Heart left ventricle (tissue), 16 donors: ENCODE measurements at places on chromosomes 3 and 15.
A peak's percentile ranks its signal among the peaks of the same experiment; 100 is the strongest.

DNA sequence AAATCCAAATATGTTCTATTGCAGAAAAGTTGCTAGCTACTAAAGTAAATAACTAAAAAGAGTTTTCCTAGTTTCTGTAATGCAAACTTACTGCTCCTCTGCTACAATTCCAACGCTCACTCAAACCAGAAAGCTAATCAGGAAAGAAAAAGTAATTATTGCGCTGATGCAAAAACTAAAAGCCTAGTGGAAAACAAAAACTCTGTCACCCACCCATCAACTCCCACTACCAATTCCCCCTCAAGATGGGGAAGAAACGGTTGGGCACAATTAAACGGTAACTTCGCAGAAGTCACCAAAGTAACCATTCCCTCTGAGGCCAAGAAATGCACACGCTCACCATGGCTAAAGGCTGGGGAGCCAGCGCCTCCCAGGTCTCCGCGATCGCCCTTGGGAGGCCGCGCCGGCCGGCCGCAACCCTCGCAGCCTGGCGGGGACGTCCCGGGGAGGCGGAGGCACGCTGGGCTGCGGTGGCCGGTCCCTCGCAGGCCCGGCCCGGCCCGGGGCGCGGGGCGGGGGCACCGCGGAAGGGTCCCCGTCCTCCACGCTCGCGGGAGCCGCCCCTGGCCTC lies 684 bp downstream of the SLTM start:
- DNase-seq: no peak

DNA sequence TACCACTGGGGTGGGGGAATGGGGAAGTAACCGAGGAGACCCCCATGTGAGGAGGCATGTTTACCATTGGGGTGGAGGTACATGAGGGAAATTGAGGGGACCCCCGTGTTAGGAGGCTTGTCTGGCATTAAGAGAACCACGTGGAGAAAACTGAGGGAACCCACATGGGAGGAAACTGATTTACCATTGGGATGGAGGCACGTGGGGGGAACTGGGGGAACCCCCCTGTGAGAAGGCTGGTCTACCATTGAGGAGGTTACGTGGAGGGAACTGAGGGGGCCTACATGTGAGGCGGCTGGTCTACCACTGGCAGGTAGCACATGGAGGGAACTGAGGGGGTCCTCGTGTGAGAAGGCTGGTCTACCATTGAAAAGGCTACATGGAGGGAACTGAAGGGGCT lies 159.4 kb downstream of the FBLN2 start:
- DNase-seq: peak; percentile 2

GRCh38 chr15:73965094-73965757 lies 26.9 kb downstream of the STOML1 start:
- DNase-seq: no peak

DNA sequence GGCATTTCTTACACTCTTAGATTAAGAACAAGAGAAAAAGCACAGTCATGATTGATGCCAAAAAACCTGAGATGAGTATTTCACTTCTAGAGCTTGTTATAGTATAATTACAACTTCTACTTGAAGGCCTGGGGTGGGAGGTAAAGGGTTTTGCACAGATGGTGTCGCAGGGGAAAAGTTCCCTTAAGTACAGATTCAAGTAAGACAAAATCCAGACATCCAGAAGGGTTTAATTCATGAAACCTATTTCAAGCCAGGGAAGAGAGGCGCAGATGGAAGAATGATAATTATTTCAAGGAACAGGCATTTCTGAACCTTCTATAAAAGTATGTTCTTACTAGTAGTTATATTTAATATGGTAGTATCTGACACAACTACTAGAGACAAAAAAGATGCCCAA lies 70.6 kb downstream of the TM4SF4 start:
- no peak for DNase-seq

- peak; percentile 76 for DNase-seq
These were observed 44.8 kb downstream of the PDE8A start for GRCh38 chr15:85026304-85027032.

DNA sequence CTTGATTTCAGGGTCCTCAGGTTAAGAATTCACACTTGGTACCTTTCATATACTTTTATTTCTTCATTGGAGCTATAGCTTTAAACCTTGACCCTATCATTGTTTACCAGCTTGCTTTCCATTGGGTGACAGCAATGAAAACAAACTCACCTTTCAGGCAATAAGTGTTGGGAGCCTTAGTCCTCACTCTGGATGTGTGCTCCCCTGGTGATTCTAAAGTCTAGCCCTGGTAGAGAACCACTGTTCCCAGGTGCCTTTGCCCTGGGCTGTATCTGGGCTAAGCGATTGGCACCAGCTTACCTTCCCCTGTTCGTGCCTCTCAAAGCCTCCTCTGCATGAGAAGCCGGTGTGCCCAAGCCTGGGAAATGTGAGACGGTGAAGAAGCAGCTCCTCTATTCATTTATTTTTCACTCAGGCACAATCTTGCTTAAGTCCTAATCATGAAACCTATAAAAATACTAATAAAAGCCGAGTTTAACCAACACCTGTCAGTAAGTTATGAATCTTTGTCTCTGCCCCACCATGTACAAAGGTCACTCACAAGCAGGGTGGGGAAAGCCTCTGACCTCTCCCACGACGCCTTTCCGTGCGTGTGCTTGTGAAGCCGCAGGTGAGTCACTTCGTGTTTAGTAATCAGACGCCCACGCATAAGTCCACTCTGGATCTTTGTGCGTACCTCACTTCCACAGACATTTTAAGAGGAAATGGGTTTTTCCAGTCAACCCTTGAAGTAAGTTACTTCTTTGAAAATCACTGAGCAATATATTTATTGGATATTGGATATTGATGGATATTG lies 12.8 kb upstream of the ARRDC4 start:
- DNase-seq: no peak

DNA sequence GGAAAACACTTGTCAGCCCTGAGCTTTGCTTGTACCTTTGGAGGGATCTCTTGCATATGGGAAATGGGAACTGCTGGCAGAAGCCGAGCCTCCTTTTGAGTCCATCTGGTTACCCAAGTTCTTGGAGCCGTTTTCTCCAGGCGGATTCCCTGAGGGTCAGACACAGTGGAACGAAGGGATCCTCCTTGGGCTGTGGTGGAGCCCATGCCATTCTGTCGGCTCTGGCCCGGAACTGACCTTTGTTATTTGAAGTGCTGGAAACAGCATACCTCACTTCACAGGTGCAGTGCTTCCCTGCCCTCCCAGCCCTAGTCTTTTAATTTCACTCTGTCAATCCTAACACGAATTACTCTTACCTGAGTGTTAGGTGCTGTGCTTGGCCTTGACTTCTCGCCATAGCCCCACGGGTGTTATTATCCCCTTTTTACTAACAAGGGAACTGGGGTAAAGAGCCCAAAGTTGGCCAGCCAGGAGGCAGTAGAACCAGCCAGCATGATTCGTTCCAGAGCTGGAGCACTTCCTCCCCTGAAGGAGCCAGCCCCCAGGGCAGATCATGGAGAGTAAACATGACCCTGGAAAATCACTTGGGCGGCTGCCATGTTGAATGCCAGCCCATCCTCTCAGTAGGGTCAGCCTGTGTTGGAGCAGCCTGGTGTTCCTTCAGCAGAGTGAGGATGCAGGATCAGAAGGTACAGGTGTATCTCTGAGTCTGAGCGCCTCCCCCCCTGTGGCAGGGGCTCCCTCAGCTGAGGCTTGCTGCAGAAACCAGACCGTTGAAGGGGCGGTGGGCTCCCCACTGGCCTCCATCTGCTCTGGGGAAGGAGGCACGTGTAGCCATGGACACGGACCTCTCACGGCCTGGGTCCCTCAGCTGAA lies 143.2 kb downstream of the DNAJB8 start:
- peak; percentile 59 for DNase-seq

- no peak for DNase-seq
These were observed 34.2 kb upstream of the SKIL start for GRCh38 chr3:170323331-170323730.

- no peak for DNase-seq
These were observed 47.9 kb upstream of the DCLK3 start for GRCh38 chr3:36812240-36812639.

GRCh38 chr3:48402281-48402732 lies 27.6 kb downstream of the PLXNB1 start:
- no peak for DNase-seq

DNA sequence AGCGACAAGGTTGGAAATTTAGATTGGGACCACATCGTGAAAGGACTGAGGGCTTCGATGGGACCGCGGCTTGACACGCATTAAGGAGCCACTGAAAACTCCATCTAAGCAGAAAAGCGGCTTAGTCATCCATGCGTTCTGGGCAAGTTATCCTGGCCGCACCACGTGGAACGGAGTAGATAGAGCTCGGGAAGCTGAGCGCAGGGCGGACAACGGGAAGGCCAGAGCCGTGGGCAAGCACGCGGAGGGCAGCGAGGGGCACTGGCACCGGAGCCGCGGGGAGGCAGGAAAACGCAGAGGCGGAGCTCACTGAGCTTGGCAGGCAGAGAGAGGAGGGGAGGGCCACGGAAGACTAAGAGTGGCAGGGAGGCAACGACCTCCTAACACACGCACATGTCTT lies 61.3 kb upstream of the VGLL4 start:
- DNase-seq: no peak

DNA sequence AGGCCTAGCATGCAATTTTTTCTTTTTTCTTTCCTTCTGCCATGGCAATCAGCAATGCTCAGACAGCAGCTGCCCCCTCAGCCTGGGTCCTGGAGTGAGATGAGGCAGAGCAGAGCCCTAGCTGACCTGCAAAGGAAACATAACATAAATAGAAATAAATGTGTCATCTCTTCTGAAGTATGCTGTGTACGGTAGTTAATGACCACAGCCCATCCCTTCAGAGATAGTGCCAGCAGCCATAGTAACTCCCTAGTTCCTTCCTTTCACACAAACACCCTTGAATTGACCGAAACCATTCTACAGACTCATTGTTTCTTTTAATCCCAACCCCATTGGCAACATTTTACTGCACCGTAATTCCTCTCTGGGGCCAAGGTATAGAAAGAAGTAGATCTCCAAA lies 8.4 kb upstream of the CD47 start:
- no peak for DNase-seq

DNA sequence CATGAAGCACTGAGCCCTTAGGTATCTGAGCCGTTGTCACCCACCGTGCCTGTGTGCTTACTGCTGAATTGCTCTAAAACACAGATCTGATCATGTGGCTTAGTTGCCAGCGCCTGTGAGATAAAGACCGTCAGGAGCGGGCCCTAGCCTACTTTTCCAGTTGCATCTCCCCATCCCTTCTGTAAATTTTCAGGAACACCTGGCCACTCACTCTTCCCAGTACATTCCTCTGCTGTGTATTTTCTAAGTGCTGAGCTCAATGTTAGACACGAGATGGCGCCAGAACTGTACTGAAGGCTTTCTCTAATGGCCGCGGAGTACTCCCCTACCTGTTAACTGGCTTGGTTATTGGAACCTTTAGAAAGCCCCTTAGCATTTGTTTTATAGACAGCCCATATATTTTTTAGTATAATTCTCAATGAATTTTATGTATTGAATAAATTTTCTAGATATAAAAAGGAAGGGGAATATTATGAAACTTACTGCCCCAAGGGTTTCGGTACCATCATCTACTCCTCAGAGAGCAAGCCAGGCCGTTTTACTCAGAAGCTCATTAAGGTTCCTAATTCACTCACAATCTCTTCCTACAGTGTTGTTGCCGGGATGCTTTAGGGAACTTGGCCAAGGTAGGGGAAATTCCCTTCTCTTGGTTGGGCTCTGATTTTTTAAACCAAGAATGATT lies 16.7 kb upstream of the WNT7A start:
- no peak for DNase-seq

GRCh38 chr3:156356537-156357363 lies 198.2 kb downstream of the SSR3 start:
- DNase-seq: no peak

DNA sequence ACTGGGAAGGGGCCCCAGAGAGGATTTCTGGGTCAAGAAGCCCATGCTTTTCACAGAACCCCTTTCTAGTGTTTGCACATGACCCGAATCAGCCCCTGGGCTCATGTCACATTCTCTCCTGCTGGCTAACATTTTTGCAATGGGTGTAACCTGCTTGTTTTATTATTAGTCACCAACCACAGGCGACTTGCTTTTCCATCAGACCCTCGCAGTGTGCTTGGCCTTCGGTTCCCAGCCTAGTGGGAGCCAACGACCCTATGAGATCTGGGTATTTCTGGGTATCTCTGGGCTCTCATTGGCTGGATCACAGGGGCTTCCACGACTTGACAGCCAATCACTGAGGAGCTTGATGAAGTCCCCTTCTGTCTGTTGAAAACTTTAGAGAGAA lies 11.0 kb upstream of the FBLN2 start:
- DNase-seq: no peak

GRCh38 chr3:46299608-46300460 lies 54.1 kb upstream of the CCR2 start:
- no peak for DNase-seq

DNA sequence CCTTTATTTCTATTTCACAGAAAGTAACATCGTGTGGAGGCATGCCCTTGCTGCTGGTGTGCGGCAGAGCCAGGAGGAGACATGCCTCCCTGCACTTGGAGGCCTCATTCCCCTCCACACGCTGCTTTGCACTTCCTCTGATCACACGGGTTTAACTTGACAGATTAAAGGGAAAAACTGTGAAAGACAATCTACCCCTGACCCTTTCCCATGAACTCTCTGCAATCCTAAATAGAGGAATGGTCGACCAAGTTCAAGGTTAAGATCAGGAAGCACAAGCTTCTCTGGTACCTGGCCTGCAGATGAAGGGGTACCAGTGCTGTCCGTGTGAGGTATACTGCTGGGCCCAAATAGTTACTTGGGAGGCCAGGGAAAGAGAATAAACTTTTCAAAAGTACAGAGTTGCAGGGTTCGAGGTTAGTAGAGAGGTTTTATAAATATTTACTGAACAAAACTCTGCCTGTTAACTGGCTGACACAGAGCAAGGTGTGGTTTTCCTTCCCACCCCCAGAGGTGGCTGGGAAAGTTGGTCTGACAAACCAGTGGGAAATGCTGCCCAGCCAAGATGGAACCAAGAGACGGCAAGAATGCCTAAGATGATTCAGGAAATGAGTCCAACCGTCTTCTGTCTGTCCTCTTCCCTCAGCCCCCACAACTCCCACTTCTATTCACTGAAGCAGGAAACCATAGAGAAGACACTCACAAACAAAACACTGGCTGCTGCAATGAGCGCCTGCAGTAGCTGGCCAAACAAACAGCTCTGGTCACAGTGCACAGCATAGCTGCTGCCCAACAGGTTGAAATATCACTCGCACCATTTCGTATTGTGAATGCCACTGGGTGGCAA lies 79.6 kb downstream of the IGF2BP2 start:
- no peak for DNase-seq
